ENCODE measurements at places on chromosomes 5 and 9. TPM values are rescaled to one million over a fixed set of nuclear protein-coding genes. Genes with fewer than 3 reads are reported as not detected.

The ZBTB6 gene
- total RNA-seq: 18.0 TPM

The DMRT2 gene
- not detected for total RNA-seq

The SHC3 gene
- total RNA-seq: 0.64 TPM

The TMEM171 gene
- not detected for total RNA-seq

The FAM219A gene
- 4.2 TPM for total RNA-seq

The PLGRKT gene
- 38.4 TPM for total RNA-seq

The LCN9 gene
- 2.4 TPM for total RNA-seq

The IRX1 gene
- 7.6 TPM for total RNA-seq

The FAM221B gene
- total RNA-seq: not detected

The PCDHGC4 gene
- 10.4 TPM for total RNA-seq

The GMCL2 gene
- not detected for total RNA-seq

The FBN2 gene
- total RNA-seq: 113 TPM

The PCDHB6 gene
- 1.5 TPM for total RNA-seq

The AK8 gene
- total RNA-seq: 0.43 TPM

The GARIN3 gene
- total RNA-seq: not detected

The NUTM2G gene
- not detected for total RNA-seq

The PCDH12 gene
- total RNA-seq: not detected

The UNC13B gene
- total RNA-seq: 40.7 TPM

The EIF4EBP3 gene
- total RNA-seq: 0.53 TPM

The FOXD4L3 gene
- not detected for total RNA-seq

The LCN1 gene
- not detected for total RNA-seq

The VCAN gene
- total RNA-seq: 101 TPM

The NXNL2 gene
- total RNA-seq: 0.74 TPM

The FGF1 gene
- total RNA-seq: not detected

The CDH9 gene
- total RNA-seq: 2.8 TPM

The PCDHGA8 gene
- total RNA-seq: 2.3 TPM

The PRR7 gene
- 31.7 TPM for total RNA-seq

The ROPN1L gene
- total RNA-seq: not detected

The SPINK6 gene
- total RNA-seq: not detected

Data from neural progenitor cell (in vitro differentiated cells).